NCI-H187 treated with DMSO at 0.1 percent for 48 hours (cell line): ENCODE measurements at places on chromosomes 7 and 10.

GRCh38 chr7:55177589-55178261 lies 158.9 kb downstream of the EGFR start:
- DNase-seq, result no peak

DNA sequence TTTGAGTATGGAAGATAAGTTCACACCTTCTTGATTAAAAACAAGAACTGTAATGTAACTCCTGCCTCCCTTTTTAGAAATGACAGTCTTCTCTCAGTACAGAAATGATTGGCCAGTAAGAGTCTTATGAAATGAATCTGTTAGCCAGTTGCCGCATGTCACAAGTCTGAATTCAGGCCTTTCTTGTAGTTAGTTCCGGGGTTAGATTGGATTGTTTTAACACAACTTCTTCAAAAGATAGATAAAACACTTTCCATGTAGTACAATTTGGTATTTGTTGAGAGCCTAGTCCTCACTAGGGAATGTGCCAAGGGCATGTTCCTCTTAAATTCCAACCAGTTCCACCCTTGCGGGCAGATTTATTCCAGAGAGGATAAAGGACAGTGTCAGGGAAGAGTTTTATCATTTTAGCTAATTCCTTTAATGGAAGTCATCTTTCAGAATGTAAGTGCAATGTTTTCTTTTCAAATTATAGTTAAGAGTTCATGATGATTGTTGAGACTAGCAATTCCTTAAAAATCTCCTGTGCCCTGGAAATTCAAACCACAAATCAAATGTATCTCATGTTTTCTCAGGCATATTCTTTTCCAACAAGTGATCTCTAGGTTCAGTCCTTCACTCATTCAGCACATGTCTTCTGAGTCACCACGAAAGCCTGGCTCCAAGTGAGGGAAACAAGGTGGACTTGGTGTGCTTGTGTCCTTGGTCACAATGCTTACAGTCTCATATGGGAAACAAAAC lies 4.1 kb downstream of the FHIP2A start:
- DNase-seq, result no peak

- no peak for DNase-seq
Measured at GRCh38 chr10:32445036-32445435, 904 bp upstream of the CCDC7 start.

DNA sequence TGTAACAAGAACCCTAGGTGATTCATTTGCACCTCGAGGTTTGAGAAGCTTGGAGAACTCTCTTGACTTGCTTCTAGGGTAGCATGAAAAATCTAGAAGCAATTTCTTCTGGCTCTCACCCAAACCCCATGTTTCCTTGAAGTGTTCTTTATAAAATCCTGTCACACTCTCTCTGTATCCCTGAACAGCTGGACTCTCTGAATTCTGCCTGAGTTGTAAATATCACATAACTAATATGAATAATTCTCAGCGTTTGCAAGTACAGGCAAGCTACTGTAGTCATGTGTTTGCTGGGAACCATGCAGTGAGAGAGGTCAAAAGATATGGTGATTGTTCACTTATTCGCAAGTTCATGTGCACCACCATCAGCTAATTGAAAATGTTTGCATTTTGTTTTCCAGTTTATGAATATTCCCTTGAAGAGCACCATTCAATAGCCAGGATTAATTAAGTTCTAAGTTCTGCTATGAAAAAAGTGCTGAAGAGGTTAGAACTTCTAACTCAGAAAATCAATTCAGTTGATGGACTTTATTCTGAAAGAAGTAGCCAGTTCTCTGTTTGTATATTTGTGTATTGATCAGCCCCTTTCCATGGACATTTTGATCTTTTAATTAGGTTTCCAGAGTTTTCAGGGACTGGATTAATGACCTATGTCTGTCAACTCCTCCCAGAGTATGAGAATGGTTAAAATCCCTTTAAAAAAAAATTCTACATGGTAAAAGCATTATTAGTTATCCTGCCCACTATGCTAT lies 243.0 kb downstream of the PLXDC2 start:
- no peak for DNase-seq

- DNase-seq, result no peak
Measured at GRCh38 chr7:145497911-145498525, 618.6 kb upstream of the CNTNAP2 start.

GRCh38 chr7:1348823-1349335 lies 110.4 kb downstream of the MICALL2 start:
- no peak for DNase-seq

- peak; percentile 23 for DNase-seq
Measured at GRCh38 chr7:18352339-18353255, 143.0 kb upstream of the HDAC9 start.

DNA sequence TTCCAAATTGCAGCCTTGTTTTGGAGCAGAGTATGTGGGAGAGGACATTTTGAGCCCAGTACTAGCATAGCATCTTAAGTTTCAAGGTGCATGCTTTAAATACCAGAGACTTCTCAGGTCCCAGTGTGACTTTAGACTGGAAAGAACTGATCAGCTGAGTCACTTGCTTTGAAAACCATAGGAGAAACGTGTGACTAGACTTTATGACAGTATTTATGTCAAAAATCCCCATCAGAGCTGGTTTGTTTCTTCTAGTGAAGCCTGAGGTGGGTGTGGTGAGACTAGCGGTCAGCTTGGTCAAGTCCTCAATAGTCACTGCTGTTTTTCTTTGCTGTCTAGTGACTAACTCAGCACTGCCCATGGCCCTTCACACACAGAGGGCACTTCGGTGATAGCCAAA lies 724.2 kb downstream of the GATA3 start:
- DNase-seq, result no peak

DNA sequence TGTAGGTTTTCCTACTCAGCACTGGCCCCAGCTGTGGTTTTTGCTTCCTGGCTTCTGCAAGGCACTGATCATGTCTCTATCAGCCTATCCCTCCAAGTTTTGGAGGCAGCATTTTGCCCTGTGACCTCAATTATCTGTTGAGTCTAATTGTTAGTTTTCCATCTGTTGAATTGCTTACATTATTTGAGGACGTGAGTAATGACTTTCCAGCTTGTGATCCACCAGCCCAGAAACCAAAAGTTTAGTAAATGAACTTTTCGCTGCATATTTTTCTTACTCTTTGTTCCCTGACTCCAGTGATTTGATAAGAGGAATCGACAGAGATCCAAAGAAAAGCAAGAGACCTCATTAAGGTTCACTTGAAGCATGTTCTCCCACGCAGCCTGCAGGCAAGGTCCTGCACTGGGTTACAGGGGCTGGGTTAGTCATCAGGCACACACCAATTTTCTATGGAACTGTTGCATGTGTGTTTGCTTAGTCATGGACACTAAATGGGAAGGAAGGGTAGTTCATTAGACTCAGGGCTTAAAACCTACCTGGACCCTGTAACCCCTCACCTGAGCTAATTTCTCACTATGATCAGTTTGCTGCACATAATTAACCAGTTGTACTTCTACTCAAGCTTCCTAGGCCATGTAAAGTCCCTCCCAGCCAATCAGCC lies 57.2 kb downstream of the AKR1E2 start:
- no peak for DNase-seq

GRCh38 chr10:61342858-61343572 lies 110.2 kb downstream of the TMEM26 start:
- DNase-seq, result no peak
